Activated naive CD4-positive, alpha-beta T cell (primary cell): ENCODE measurements at places on chromosomes 2 and 18.

GRCh38 chr18:321865-322467, 54.1 kb upstream of the THOC1 start:
- no peak for DNase-seq

GRCh38 chr2:176997792-176998169, 214.8 kb upstream of the HNRNPA3 start:
- no peak for DNase-seq

GRCh38 chr18:48872234-48873145, 78.3 kb downstream of the SMAD7 start:
- DNase-seq, result no peak

- no peak for DNase-seq
These were observed 82.2 kb downstream of the MARCO start for GRCh38 chr2:119024152-119024551.

- DNase-seq, result no peak
These were observed 246.6 kb downstream of the EIPR1 start for GRCh38 chr2:3130889-3131635.

- DNase-seq, result no peak
These were observed 102.1 kb upstream of the HS6ST1 start for GRCh38 chr2:128420776-128421175.

GRCh38 chr2:237128026-237128703, 42.5 kb downstream of the COPS8 start:
- no peak for DNase-seq

DNA sequence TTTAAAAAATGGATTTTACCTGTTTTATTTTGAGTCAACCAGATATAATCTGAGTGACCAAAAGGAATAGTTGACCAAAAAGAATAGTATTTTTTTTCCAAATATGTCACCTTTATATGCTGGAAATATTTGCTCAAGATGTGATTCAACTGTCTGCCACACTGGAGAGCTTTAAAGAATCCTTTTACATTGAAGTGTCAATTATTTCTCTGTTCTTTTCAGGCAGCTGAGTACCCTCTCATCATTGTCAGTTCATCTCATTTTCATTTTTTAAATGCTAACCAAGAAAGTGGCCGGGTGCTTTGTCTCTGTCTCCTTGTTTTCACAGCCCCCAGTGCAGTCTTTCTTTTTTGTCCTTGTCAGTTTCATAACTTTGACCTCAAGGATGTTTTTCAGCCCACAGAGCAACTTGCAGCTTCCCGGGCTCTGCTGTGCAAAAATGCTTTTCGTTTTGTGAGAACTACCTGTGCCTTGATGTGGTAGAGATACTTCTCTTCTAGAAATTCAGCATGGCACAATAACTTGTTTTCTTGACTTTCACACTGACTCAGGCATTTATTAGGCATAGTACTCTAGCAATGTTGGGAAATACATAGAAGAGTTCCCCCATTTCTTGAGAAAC, 23.4 kb upstream of the CERS6 start:
- peak; percentile 7 for DNase-seq

DNA sequence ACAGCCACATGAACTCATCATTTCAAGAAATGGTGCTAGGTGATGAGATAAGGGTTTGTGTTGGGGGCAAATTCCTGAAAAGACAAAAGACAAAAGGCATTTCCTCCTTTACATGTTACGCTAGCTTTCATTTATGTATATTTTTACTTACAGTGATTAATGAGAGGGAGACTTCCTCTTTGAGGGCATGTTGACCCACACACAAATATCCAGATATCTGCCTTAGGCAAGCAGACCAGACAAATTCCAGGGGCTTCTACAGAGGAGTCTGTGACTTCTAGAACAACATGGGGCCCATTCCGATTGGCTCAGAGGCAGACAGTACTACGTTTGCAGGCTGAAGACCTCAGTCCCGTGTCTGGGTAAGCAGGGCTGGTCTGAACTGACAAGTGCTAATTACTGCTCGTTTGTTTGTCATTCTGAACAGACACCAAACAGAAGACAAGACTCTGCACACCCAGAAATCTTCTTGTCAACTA, 74.8 kb upstream of the ST6GAL2 start:
- no peak for DNase-seq

GRCh38 chr2:138187221-138187620, 222.9 kb downstream of the HNMT start:
- DNase-seq, result no peak

- DNase-seq, result no peak
These were observed 56.8 kb downstream of the SMAD2 start for GRCh38 chr18:47873625-47874024.

GRCh38 chr2:10772868-10773215, 39.7 kb downstream of the PDIA6 start:
- no peak for DNase-seq

GRCh38 chr18:60893355-60894097, 439.7 kb upstream of the CDH20 start:
- DNase-seq, result no peak

GRCh38 chr2:159129269-159129668, 157.2 kb downstream of the WDSUB1 start:
- DNase-seq, result no peak

- no peak for DNase-seq
These were observed 46.3 kb downstream of the LTBP1 start for GRCh38 chr2:32993005-32993539.

- DNase-seq, result no peak
These were observed 180.5 kb downstream of the HDAC4 start for GRCh38 chr2:239220341-239220740.

DNA sequence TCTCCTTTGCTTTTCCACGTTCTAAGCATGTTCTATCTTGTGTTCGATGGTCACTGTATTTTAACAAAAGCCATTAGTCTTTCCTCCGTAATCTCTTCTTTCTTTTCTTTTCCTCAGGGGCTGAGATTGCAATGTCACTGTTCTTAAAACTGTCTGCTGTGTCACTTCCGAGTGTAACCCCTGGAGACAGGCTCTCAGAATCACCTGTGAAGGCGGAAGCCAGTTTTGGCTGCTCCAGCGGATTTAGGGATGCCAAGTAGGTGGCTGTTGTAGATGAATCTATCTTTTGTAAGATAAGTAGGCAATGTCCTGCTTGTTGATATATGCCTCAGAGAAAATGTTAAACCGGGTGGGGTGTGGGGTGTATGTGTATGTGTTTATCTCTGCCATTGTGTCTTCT, 94.7 kb upstream of the L3MBTL4 start:
- DNase-seq, result no peak

GRCh38 chr2:108858894-108859293, 72.3 kb downstream of the CCDC138 start:
- DNase-seq, result no peak

DNA sequence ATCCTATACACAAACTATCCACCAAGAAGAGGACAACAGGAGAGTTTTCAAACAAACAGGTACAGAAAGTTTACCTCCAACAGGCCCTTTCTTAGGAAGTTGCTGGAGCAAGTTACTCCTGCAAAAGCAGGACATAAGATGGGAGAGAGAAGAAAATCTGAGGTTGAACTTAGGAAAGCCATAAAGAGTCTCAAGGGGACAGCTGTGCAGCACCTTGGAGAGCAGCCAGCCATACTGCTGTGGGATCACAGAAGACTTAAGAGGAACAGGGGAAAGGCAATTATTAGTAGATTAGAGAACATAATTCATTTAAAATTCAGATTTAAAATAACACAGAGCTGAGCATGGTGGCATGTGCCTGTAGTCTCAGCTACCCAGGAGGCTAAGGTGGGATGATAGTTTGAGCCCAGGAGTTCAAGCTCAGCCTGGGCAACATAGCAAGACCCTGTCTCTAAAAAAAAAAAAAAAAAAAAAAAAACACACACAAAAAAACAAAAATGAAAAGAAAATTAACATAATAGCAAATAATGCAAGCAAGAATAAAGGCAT, 148.1 kb upstream of the SIX3 start:
- DNase-seq, result no peak

- DNase-seq, result no peak
These were observed 5.2 kb downstream of the NCAPH start for GRCh38 chr2:96340493-96341414.

GRCh38 chr2:226601881-226602662, 197.5 kb downstream of the IRS1 start:
- DNase-seq, result no peak

DNA sequence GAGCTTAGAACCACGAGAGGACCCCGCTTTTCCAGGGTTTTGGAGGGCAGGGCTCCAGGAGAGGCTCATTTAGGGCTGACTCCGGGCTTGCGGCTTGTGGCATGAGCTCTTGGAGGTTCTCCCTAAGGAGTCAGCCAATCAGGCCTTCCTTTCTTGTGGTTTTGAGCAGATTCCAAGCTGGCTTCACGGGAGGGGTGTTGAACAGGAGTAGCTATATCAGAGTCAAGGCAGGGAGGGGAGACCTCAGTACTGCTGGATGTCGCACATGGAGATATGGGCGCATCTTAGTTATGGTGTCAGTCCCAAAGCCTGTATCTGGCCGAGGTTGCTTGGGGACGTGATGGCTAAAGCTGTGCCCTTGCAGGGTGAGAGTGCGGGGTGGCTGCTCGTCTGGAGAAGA, 98.6 kb downstream of the AGAP1 start:
- no peak for DNase-seq

DNA sequence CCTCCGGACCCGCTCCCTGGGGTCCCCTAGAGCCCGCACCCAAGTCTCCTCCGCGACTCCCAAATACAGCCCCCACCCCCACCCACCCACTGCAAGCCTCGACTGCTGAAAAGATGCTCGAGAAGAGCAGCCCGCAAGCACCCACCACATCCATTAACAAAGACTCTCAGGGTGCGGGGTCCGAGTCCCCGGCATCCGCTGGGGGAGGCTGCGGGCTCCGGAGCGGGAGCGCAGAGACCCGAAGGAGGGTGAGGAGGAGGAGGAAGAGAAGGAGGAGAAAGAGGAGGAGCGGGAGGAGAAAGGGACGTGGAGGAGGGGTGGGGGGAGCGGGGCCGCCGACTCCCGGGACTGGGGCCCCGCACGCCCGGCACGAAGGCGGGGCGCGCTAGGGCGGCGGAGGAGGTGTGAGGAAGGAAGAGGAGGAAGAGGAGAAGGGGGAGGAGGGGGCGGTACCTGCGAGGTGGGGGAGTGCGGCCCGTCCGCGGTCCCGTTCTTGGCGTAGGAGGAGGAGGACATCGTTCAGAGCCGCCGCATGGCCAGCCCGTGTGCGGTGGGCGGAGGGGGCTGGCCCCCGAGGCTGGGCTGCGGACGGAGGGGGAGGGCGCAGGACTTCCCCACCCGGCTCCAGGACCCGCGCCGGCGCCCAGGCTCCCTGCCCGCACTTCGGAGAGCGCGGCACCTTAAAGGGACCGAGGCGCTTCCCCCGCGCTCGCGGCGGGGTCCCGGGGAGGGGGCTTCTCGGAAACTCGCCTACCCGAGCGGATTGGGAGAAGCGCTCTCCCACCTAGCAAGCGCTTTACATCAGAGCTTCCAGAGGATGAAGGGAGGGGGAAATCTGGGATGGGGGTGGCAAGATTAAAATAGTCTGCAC, at the start of gene CACNB4:
Gene CACNB4 (minus strand): TSS at position 549 of the 871 bp plus-strand sequence.
- no peak for DNase-seq

DNA sequence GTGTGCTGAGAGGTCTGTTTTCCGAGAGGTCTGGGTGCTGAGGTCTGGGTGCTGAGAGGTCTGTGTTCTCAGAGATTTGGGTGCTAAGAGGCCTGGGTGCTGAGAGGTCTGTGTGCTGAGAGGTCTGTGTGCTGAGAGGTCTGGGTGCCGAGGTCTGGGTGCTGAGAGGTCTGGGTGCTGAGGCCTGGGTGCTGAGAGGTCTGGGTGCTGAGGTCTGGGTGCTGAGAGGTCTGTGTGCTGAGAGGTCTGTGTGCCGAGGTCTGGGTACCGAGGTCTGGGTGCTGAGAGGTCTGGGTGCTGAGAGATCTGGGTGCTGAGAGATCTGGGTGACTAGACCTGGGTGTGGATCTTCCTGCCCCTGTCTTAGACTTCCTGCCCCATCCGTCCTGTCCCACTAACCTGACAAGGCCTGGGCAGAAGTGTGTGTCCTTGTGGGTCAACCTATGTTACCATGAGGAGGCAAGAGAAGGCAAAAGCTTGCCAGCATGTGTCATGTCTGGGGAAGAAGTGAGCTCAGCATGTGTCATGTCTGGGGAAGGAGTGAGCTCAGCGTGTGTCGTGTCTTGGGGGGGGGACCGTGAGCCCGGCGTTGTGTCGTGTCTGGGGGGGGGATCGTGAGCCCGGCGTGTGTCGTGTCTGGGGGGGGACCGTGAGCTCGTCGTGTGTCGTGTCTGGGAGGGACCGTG, 69.3 kb downstream of the KCNG2 start:
- DNase-seq, result no peak

- DNase-seq, result no peak
These were observed 122.9 kb upstream of the ACVR1C start for GRCh38 chr2:157751462-157752058.

DNA sequence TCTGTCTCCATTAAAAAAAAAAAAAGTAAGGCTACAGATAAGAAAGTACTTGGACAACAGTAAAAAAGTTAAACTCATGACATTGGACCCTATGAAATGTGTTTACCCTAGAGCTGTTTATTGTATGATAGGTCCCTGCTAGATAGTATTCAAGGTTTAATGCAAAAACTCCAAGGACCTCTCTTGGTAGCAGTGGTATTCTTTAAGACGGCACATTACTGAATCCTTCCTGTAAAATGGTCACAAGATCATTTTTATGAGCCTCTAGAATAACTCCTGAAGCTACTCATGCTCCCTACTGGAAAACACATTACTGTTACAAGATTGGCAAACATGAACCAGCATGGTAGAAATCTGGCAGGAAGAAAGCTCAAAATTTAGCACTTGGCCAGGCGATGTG, 38.8 kb downstream of the GALM start:
- no peak for DNase-seq
